Neural progenitor cell (in vitro differentiated cells): ENCODE measurements at places on chromosomes 7 and 10. TPM values are rescaled to one million over a fixed set of nuclear protein-coding genes. Genes with fewer than 3 reads are reported as not detected.

DNA sequence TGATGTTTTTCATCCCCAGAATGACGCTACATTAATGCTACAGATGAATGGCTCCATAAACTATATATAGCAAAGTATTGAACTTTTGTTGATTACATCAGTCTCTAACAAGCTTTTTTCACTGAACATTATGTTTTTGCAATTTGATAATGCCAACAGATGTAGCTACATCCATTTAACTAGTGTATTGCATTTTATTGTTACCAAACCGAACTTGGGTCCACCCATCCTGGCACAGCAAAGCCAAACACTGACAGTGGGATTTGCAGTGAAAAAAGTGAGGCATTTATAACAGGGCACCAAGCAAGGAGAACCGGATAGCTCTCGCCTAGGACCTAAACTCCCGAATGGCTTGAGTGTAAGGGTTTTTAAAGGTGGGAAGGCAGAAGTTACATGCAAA lies 182.8 kb upstream of the TNS3 start:
- no peak for DNase-seq

- DNase-seq: peak; percentile 90
These were observed 15.6 kb downstream of the PDAP1 start for GRCh38 chr7:99392659-99393354.

- DNase-seq: no peak
These were observed 735.9 kb downstream of the GATA3 start for GRCh38 chr10:8790390-8790789.

GRCh38 chr7:137853053-137853452 lies 6.3 kb upstream of the DGKI start:
- no peak for DNase-seq

GPNMB gene
- 0.99 TPM in 1 of 2 replicates, not detected in the other for total RNA-seq

SH2B2 gene
- total RNA-seq: 2.0 and 15.1 TPM in 2 replicates

GPRIN2 gene
- 6.9 and 18.1 TPM in 2 replicates for total RNA-seq
